ENCODE measurements at places on chromosomes 1 and 21.

DNA sequence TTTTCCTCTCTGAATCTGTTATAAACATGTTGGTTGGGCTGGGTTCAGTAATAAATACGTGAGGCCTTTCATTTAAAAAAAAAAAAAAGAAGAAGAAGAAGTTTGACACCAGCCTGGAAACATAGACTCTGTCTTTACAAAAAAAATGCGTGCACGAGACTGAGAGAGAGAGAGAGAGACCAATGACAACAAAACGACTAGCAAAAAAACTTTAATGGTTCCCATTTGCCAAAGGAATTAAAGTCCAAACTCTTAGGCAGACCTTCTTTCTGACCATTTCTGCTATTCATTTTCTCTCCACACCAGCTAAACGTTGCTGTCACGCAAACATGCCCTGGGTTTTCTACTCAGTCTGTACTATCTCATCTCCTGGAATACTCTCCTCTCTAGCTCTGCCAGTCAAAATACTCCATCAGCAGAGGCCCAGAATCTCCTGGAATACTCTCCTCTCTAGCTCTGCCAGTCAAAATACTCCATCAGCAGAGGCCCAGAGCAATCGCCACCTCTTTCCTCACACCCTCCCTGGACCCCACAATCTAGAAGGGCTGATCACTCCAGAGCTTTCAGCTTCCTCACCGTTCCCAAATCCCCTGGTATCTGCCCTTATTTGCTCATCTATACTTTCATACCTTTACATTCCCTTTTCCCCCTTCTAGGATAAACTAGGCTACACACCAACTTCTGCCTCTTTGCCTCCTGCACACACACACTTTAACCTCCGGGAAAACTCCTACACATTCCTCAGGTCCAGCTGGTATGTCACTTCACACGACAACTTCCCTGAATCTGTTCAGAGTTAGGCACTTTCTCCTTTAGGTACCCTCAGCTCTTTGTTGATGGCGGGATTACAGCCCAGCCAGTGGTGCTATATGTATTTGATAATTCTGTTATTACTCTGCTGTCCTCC, 100.0 kb downstream of the CDC7 start:
- no peak for DNase-seq

DNA sequence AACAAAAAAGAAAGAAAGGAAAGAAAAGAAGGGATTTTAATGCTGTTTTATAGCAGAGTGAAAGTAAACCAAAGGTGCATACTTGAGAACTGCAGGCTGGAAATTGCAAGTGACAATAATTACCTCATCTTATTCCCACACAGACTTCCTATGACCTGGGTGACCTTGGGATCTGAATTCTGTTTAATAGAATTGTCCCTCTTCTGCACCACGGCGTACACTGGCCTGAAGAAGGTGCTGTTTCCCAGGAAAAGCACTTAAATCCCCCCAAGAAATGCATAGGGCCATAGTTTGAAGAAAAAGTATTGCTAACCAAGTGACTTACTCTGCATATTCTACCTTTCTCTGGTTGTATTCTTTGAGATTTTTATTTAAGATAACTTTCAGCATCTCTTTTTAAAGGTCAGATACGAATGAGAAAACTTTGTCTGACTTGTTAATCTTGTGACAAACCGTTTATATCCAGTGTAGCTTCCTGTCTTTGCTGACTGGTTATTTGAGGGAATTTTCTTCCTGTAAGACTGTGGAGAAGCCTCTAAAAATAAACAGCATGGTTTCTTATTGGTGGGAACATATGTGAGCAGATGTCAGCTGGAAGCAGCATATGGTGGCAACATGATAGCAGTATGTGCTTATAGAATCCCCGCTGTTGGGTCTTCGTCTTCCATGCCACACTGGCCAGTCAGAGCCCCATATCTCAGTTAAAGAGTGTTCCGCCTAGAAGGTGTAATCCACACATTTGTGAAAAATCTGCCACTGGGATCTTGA, 16.3 kb downstream of the TGFB2 start:
- no peak for DNase-seq

DNA sequence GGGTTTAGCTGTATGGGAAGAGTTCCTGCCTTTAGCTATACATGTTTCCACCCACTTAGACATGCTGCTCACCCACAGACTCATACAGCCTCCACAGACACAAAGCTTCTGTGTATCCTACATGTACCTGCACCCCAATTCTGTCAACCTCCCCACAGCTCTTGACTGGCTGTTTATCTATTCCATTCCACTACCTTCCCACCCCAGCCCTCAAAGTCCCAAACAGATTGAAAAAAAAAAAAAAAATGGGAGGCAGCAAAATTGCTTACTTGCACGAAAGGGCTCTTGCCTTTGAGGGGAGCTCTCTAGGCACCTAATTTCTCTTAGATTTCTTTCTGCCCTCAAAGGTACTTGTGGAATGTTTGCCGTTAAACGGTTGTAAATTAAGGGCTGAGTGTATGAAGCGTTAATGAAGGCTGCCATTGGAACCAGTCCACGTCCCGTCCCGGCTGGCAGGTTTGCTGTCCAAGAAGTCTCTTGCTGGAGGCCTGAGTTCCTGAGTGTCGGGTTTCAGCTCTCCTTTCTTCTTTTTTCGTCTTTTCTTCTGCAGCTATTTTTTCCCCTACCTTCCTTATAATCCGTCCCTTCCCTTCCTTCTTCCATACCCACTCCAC, 43.6 kb downstream of the PBX1 start:
- no peak for DNase-seq

GRCh38 chr21:25176637-25177412, 430.5 kb downstream of the MRPL39 start:
- DNase-seq, result no peak

- DNase-seq, result no peak
These were observed 36.6 kb upstream of the SLC44A3 start for GRCh38 chr1:94783342-94784189.

- no peak for DNase-seq
These were observed 101.7 kb downstream of the SSBP3 start for GRCh38 chr1:54304518-54304917.

- no peak for DNase-seq
These were observed 321.7 kb upstream of the USP25 start for GRCh38 chr21:15408089-15408488.

GRCh38 chr1:89631816-89632656, 884 bp upstream of the LRRC8C start:
- DNase-seq, result no peak

DNA sequence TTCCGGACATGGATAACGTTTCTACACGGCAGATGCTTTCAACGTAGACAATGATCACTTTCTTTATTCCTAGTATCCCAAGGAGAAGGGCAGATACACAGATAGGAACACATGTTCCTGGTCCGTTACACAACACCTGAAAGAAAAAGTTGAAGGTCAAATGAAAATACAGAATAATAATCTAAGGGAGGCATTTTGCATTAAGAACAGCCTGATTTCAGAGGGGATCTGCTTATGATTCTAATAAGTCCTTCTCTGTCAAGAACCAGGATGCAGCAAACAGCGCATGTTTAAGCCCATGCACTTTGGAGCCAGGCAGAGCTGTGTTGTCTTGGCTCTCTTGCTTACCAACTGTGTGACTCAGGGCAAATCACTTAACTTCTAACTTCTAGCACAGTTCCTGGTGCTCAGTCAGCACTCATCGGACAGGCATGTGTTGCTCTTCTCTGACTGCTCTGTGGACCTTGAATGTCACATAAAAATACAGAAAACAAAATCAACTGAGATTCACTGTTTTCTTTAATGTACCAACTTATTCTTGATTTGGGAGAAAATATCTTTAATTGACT, 56.3 kb upstream of the CNN3 start:
- no peak for DNase-seq

- DNase-seq, result no peak
These were observed 2222.6 kb downstream of the MRPL39 start for GRCh38 chr21:23384679-23385078.
